Activated CD4-positive, CD25-positive, alpha-beta regulatory T cell treated with anti-CD3 and anti-CD28 coated beads, Interleukin-2, amount 50 U/mL, for 24 hours (primary cell): ENCODE measurements at places on chromosomes 1 and 21.

DNA sequence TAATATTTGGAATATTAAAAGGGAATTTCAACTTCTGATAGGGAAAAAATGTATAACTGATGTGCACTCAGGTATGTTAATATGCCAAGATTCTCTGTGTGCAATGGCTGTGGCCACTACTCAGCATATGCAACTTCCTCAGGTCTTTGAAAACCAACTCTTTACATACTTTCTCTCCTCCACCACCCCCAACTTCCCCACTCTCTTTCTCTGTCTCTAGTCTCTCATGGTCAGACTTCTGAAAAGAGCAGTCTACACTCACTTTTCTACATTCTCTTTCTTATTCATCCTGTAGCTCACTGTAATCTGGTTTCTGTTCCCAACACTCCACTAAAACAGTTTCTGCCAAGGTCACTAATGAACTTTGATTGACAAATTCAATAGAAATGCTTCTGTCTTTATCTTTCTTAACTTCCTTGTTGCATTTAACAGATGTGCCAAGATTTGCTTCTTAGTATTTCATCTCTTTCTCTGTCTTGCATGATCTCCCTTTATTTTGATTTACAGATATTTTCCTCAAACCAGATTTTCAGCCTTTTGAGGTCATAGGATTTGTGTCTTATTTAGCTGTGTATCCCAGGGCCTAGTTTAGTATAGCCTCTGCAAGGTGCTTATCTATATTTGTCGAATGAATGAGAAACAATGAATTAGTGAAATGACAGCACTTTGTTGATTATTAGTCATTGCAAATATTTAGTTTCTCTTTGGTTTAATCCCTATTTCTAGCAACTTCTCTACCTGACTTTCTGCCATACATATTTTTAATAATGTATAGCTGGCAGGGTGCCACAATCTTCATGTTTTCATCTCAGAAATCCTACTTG lies 168.9 kb downstream of the LMO4 start:
- no peak for ATAC-seq

- no peak for ATAC-seq
Observed at GRCh38 chr1:27772036-27772931, 735 bp upstream of the STX12 start.

GRCh38 chr1:177448652-177449357 lies 278.0 kb downstream of the BRINP2 start:
- no peak for ATAC-seq

DNA sequence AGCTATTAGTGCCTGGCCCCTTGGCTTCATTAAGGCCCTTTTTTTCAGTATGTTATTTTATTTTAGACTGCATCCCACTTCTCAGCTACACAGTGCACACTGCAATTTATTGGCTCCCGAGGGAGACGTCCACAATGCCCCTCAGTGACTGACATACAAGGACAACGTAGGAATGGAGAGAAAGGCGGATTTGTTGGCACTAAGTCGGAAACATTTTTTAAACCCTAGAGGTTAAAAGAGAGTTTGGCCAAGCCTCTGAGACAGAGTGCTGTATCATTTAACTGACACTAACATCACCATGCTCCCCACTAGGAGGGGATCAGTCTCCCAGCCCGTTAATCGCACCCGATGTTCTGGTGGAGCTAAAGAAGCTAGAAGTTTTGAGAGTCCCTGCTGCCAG lies 45.7 kb upstream of the FOXD3 start:
- ATAC-seq = no peak

GRCh38 chr21:17819877-17820229 lies 697 bp upstream of the C21orf91 start:
- ATAC-seq = peak; percentile 49

GRCh38 chr21:36456729-36457414 lies 23.1 kb downstream of the CLDN14 start:
- no peak for ATAC-seq

DNA sequence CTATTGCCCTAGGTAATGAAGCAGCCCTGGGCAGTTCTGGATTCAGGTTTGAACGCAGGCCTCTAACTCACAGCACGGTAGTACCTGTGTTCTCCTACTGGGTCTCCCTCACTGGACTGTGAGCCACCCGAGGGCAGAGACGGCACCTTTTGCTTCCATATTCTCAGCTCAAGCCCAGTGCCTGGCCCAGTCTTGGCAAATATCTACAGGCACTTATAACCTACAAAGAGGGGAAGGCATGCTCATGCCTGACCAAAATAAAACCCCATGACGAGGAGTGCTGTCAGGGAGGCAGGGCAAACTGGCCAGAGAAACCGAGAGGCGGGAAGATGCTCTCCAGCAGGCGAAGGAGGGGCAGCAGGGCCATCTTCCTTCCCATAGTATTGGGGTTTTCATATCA lies 91.1 kb downstream of the DDX20 start:
- no peak for ATAC-seq

DNA sequence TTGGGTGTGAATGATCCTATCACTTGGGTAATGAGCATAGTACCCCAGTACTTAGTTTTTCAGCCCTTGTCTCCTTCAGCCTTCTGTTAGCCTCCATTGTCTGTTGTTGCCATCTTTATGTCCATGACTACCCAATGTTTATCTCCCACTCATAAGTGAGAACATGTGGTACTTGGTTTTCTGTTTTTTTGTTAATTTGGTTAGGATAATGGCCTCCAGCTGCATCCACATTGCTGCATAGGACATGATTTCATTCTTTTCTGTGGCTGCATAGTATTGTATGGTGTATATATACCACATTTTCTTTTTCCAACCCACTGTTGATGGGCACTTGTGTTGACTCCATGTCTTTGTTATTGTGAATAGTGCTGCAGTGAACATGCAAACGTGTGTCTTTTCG lies 39.6 kb upstream of the GPR52 start:
- ATAC-seq = no peak

DNA sequence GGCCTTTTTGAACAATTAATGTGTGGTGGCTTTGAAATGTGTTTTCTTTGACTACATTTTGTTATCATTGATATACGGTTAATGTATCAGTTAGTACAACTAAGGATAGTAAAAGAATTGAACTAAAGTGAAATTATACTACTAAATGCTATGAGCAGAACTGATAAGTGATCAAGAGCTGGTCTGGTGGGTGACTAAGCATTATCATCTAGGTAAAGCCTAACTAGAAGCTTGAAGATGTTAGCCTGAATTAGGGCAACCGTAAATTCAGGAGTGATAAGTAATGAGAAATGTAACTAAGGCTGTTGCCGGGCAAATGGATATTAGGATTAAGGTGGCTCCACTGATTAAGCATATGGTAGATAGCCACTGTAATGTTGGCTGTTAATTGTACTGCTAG lies 16.0 kb upstream of the GCLM start:
- ATAC-seq = no peak

DNA sequence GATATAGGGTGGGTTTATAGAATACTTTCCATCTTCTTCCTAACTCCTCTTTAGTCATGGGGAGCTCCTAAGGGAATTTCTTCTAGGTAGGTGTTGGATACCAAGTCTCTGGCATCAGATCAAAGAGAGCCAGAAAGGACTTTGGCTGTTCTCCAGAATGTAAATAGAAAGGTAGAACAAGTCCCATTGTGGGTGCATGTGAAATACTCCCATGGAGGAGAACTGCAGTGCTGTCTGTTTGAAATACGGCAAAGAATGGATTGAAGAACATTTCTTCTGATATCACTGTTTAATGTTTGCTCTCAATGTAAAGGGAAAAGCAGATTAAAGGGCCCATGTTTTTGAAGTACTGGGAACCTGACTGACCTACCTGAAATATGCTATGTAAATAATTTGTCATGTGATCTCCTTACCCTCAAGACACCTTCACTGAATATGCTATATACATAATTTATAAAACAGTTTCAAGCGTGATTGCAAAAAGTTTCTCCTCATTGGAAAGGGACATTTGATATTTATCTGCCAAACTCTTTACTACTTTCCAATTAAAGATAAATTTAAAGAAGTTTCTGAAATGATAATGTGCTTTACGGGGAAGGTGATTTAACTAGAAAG lies 65.9 kb downstream of the LAMC1 start:
- no peak for ATAC-seq

- ATAC-seq = peak; percentile 93
Observed at GRCh38 chr1:243421784-243422183, 165.9 kb downstream of the SDCCAG8 start.

DNA sequence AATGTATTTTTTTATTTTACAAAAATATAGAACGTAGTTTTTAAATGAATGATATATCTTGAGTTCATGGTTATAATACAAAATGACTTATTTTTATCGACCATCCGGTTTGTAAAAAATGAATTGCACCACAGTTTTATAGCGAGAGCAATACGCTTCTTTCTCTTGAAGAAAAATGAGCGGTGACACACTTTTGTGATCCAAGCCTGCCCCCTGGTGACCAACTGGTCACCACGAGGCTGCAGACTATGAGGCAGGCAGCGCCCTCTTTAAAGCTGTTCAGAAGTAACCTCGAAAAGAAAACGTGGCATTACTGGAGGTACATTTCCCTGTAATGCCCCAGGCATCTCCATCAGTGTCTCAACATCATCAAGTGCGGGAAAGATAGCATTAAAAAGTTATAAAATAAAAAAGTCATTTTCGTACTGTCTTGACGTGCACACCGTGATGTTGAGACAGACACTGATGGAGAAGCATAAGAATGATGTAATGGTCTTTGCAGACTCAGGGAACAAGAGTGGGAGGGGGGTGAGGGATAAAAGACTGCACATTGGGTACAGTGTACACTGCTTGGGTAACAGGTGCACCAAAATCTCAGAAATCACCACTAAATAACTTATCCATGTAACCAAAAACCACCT lies 734.2 kb upstream of the ADAMTS5 start:
- ATAC-seq = peak; percentile 44

DNA sequence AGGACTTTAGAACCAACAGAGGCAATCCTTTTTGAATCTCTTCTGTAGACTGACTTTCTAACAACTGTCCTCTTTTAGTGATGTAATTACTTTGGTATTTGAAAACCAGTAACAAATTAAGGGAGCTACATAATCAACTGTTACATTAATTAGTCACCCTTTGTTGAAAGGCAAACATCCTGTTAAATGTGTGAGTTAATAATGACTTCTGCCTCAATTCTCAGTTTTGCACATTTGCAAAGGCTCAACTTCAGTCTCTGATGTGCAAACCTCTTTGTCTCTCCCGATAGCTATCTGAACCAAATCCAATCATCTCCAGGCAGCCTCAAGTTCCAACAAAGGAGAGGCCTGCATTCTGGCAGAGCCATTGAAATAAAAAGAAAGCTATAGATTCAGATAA lies 135.4 kb upstream of the C8B start:
- ATAC-seq = no peak

GRCh38 chr1:17829579-17829978 lies 74.4 kb downstream of the ACTL8 start:
- no peak for ATAC-seq

- no peak for ATAC-seq
Observed at GRCh38 chr1:103371234-103371633, 154.3 kb upstream of the RNPC3 start.

- ATAC-seq = no peak
Observed at GRCh38 chr1:117930484-117930883, 945 bp downstream of the WDR3 start.

DNA sequence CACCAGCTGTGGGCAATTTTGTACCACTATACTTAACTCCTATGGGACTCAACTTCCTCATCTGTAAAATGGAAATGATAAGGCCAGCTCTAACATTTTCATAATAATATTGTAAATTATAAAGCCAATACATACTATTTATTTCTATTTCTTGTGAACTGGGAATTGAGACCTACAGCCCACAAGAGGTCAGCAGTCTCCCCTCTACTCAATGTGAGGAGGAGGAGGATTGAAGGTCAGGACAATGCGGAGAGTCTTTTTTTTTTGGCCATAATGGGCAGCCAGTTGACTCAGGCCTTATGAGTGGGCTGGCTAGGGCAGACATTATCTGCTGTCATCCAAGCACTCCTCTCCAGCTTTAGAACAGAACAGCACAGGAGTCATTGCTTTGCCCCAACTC lies 90.5 kb downstream of the NUF2 start:
- ATAC-seq = no peak

GRCh38 chr1:56901716-56902115 lies 47.1 kb downstream of the C8A start:
- no peak for ATAC-seq

DNA sequence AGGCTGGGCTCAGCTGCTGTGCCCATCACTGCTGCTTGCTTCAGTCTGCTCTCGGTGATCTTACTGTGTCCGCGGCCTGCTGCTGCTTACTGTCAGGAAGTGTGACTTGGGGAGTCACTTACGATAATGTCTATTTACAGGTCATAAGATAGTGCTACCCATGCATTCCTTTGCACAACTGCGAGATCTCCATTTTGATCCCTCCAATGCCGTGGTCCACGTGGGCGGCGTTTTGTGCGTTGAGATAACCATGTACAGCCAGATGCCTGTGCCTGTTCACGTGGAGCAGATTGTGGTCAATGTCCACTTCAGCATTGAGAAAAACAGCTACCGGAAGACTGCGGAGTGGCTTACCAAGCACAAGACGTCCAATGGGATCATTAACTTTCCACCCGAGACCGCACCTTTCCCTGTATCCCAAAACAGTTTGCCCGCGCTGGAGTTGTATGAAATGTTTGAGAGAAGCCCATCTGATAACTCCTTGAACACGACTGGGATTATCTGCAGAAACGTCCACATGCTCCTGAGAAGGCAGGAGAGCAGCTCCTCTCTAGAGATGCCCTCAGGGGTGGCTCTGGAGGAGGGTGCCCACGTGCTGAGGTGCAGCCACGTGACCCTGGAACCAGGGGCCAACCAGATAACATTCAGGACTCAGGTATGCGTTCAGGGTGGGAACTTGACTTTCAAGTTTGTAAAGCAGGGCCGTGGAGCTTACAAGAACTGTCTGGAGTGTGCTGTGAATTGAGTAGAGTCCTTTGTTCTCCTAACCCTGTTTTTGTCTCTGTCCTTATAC lies 24.4 kb upstream of the PWP2 start:
- ATAC-seq = no peak

- peak; percentile 48 for ATAC-seq
Observed at GRCh38 chr1:101238681-101239094, 1.9 kb downstream of the S1PR1 start.

DNA sequence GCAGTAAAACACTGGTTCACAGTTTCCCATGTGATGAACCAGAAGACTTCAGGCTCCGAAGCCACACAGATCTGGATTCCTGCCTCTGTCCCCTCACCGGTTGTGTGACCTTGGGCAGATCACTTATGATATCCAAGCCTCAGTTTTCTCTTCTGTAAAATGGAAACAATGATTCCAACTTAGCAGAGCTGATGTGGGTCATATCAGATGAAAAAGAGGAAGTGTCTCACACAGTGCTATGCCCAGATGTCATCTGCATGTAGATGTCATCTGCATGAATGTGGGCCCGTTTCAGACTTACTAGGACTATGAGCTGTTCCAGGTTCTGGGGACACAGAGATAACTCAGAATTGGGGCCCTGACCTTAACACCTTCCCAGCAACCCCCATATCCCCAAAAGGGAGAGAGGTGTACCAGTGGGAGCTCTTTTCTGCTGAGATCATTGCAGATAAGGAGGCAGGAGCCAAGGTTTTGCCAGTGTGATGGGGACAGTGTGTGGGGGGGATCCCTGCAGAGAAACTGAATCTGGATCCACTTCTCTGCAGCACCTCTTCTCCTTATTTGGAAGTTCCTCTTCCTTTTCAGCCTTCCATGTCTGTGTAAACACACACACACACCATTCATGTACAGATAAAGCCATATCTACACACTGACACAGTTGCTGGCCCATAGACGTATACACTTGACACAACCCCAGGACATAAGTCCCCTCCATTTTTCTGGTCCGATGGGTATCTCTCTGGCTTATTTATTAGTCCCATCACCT lies 5.0 kb upstream of the ADGRB2 start:
- peak; percentile 67 for ATAC-seq

GRCh38 chr1:32816676-32817158 lies 441 bp downstream of the YARS1 start:
- peak; percentile 0 for ATAC-seq
